Osteoblast (primary cell): ENCODE measurements at places on chromosomes 4 and X.

DNA sequence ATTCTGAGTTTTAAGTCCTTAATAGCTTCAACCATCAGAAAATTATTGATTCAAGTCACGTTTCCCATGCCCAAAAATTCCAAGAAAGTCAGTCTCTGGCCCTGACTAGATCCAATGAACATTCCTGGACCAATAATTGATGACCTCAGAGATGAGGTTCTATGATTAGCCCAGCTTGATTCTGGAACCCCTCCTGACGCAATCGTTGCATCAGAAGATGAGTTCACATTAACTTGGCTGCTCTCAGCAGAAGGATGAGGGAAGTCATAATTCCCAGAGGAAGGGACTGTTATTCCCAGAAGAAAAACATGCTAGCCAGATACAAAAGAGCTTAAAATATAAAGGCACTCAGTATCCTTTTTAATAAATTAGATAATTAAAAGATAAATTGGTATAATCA, 34.3 kb upstream of the CPEB2 start:
- H3K36me3 ChIP-seq: no peaks in the 10 kb centered on the region
- H3K27ac ChIP-seq: no peak overlapping the region
- H3K4me1 ChIP-seq: no peaks in the 10 kb centered on the region
- DNase-seq: no peak
- no peaks in the 10 kb centered on the region for H3K27me3 ChIP-seq

DNA sequence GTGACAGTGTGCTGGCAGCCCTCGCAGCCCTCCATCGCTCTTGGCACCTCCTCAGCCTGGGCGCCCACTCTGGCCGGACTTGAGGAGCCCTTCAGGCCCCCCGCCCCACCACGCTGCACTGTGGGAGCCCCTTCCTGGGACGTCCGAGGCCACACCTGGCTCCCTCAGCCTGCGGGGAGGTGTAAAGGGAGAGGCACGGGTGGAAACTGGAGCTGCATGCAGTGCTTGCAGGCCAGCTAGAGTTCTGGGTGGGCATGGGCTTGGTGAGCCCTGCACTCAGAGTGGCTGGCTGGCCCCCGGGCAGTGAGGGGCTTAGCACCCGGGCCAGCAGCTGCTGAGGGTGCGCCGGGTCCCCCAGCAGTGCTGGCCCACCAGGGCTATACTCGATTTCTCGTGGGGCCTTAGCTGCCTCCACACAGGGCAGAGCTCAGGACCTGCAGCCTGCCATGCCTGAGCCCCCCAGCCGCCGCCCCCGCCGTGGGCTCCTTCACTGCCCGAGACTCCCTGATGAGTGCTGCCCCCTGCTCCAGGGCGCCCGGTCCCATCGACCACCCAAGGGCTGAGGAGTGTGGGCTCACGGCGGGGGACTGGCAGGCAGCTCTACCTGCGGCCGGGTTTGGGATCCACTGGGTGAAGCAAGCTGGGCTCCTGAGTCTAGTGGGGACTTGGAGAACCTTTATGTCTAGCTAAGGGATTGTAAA, 1672.7 kb upstream of the PCDH7 start:
- H3K4me3 ChIP-seq: no peak overlapping the region
- DNase-seq: no peak
- no peaks in the 10 kb centered on the region for H3K27me3 ChIP-seq
- H3K36me3 ChIP-seq: no peaks in the 10 kb centered on the region
- no peaks in the 10 kb centered on the region for H3K4me1 ChIP-seq
- no peak overlapping the region for H3K27ac ChIP-seq

GRCh38 chr4:3071811-3072210, 2.5 kb downstream of the HTT-AS start:
- H3K4me3 ChIP-seq: no peak overlapping the region
- no peaks in the 10 kb centered on the region for H3K27me3 ChIP-seq
- peaks cover 15% of the 10 kb centered on the region for H3K4me1 ChIP-seq
- no peak for DNase-seq
- H3K27ac ChIP-seq: no peak overlapping the region

DNA sequence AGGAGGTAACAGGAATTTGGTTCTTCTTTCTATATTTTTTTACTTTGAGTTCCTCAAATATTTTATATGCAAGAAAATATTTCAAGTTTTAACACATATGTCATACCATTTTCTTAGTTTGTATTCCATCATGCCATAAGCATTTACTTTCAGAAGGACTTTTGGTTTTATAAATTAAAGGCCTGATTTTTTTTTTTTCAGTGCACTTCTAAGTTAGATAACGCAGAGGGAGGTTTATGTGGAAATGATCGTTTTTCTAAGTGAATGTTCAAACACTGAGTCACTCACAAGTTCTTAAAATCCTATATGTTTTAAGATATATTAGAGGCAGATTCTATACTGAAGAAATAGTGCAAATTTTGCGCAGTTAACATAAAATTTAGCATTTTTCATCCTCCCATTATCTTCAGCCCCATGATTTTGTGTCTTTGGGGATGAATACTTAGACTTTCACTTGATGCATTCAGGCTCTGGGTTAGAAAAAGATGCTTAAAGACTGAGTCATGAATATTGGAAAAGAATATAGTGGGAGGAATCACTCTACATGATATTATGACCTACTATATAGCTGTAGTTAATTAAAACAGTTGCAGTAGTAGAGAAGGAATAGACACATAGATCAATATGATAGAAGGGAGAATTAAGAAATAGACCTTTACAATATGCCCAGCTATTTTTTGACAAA, 54.9 kb downstream of the COL4A5 start:
- no peaks in the 10 kb centered on the region for H3K36me3 ChIP-seq
- no peaks in the 10 kb centered on the region for H3K4me1 ChIP-seq
- H3K27ac ChIP-seq: no peak overlapping the region
- peaks cover 8% of the 10 kb centered on the region for H3K27me3 ChIP-seq

GRCh38 chr4:165851256-165851655, 21.8 kb upstream of the TLL1 start:
- no peaks in the 10 kb centered on the region for H3K36me3 ChIP-seq
- DNase-seq: no peak
- no peak overlapping the region for H3K27ac ChIP-seq
- H3K4me3 ChIP-seq: no peak overlapping the region
- no peaks in the 10 kb centered on the region for H3K4me1 ChIP-seq

- H3K4me1 ChIP-seq: no peaks in the 10 kb centered on the region
- no peak overlapping the region for H3K27ac ChIP-seq
- no peak overlapping the region for H3K4me3 ChIP-seq
- no peaks in the 10 kb centered on the region for H3K36me3 ChIP-seq
- no peak for DNase-seq
Observed at GRCh38 chr4:74018116-74018515, 19.6 kb upstream of the CXCL5 start.

- peak; percentile 66 for DNase-seq
- no peaks in the 10 kb centered on the region for H3K27me3 ChIP-seq
- H3K4me3 ChIP-seq: no peak overlapping the region
- peaks cover 3% of the 10 kb centered on the region for H3K36me3 ChIP-seq
Observed at GRCh38 chr4:84878090-84878489, 88.4 kb downstream of the WDFY3 start.

DNA sequence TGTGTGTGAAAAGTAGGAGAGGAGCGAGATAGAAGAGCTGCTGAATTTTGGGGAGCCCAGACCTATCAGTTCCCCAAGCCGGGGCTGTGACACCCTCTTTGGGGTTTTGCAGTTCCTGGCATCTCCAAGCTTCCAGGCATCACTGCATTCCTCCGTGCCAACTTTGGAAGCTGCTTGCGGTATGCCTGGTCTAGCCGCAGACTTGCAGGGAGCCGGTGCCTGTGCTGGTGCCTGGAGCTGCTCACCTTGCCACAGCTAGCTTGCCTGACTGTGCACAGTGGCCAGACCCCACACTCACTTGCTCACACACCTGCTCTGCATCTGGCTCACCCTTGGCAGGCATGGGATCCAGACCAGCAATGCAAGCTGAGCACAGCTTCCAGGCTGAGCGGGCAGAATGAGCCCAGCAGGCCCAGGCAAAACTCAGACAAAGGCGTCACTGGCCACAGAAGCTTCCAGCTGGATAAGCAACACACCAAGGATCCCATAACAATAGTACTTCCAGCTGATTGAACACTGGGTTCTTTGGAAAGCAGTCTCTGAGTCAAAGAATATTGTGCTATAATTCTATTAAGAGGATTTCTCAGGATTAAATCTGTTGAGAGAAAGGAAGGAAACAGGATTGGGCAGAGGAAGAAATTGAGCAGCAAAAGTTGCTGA, 390.9 kb downstream of the TEX13C start:
- H3K27ac ChIP-seq: no peak overlapping the region
- H3K4me3 ChIP-seq: no peak overlapping the region
- H3K27me3 ChIP-seq: no peaks in the 10 kb centered on the region
- DNase-seq: no peak

DNA sequence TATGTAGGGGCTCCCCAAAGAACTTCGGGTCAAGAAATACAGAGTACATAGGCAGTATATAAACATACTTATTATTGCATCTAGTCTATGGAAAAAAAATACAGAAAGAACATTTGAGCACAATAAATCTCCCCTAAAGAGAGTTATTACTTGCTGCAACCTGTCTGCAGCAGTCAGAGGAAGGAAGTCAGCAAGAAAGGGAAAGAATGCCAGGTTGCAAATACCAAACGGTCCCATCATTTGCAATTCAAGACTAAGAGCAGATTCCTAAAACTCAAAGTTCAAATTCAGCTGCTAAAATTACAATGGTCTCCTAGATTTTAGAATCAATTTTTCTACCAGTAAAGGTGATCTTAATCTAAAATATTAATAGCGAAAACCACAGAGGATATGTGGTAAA, 236.2 kb upstream of the NUDT6 start:
- H3K27ac ChIP-seq: no peak overlapping the region
- H3K4me3 ChIP-seq: no peak overlapping the region
- no peaks in the 10 kb centered on the region for H3K4me1 ChIP-seq
- H3K36me3 ChIP-seq: no peaks in the 10 kb centered on the region
- H3K27me3 ChIP-seq: no peaks in the 10 kb centered on the region

- peaks cover 3% of the 10 kb centered on the region for H3K27me3 ChIP-seq
- no peak for DNase-seq
- H3K4me3 ChIP-seq: no peak overlapping the region
- no peaks in the 10 kb centered on the region for H3K4me1 ChIP-seq
- no peak overlapping the region for H3K27ac ChIP-seq
Observed at GRCh38 chrX:130049821-130050220, 60.5 kb downstream of the ELF4 start.

GRCh38 chr4:109728385-109728784, 1.5 kb downstream of the PLA2G12A start:
- peak overlapping the region; percentile 78 for H3K4me3 ChIP-seq
- no peaks in the 10 kb centered on the region for H3K36me3 ChIP-seq
- no peaks in the 10 kb centered on the region for H3K27me3 ChIP-seq
- peaks cover 16% of the 10 kb centered on the region for H3K4me1 ChIP-seq

- no peak for DNase-seq
- no peaks in the 10 kb centered on the region for H3K36me3 ChIP-seq
- no peak overlapping the region for H3K27ac ChIP-seq
- H3K4me3 ChIP-seq: no peak overlapping the region
Observed at GRCh38 chrX:109739625-109740432, 6.8 kb upstream of the ACSL4 start.

DNA sequence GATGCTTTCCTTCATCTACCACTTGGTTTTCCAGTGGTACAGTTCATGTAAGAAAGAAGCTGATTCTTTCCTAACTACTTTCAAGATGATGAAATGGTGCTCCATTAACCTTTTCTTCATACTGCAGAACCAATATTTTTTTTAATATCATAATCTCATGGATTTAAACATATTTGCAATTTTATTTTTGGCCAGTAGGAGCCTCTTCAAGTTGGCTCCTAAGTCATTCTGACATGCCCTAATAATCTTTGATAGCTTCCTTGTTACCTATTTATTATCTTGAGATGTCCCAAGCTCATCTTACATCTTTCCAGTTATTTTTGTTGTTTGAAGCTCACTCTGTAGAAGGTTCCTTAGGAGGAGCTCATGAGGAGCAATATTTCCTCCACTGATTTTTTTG, 170.2 kb downstream of the APBB2 start:
- no peaks in the 10 kb centered on the region for H3K27me3 ChIP-seq
- no peak for DNase-seq
- H3K4me1 ChIP-seq: no peaks in the 10 kb centered on the region
- no peak overlapping the region for H3K4me3 ChIP-seq
- no peak overlapping the region for H3K27ac ChIP-seq

- H3K27ac ChIP-seq: no peak overlapping the region
- DNase-seq: no peak
- H3K27me3 ChIP-seq: peaks cover 6% of the 10 kb centered on the region
Observed at GRCh38 chrX:46255046-46255445, 290.2 kb downstream of the ZNF674 start.

GRCh38 chr4:156686120-156686519, 285.5 kb downstream of the PDGFC start:
- H3K4me1 ChIP-seq: peaks cover 18% of the 10 kb centered on the region
- DNase-seq: peak; percentile 59
- H3K36me3 ChIP-seq: no peaks in the 10 kb centered on the region
- H3K27ac ChIP-seq: peak overlapping the region; percentile 56

- H3K27ac ChIP-seq: no peak overlapping the region
- no peaks in the 10 kb centered on the region for H3K27me3 ChIP-seq
- DNase-seq: no peak
Observed at GRCh38 chr4:77501240-77501639, 104.4 kb upstream of the CXCL13 start.

GRCh38 chr4:169286562-169287301, 16.0 kb upstream of the SH3RF1 start:
- no peak overlapping the region for H3K27ac ChIP-seq
- no peaks in the 10 kb centered on the region for H3K27me3 ChIP-seq
- no peak overlapping the region for H3K4me3 ChIP-seq
- peaks cover 36% of the 10 kb centered on the region for H3K4me1 ChIP-seq

- no peaks in the 10 kb centered on the region for H3K36me3 ChIP-seq
- H3K27me3 ChIP-seq: peaks cover 14% of the 10 kb centered on the region
Observed at GRCh38 chrX:105648732-105649131, 173.6 kb upstream of the NRK start.

DNA sequence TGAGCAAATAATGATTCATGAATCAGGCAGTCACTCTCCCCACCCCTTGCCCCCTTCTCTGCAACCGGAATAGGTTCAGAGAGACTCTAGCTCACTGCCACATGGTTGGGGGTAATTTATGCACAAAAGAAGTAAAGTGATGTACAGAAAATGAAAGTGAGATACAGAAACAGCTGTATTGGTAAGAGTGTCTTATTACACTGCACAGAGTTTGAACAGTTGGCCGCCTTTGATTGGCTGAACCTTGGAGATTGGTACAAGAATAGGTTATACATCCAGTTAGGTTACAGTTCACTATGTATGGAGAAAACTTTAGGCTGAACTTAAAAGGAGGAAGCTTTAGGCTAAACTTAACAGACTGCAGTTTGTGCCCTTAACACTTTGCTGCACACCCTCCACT, 34.6 kb upstream of the DIAPH2 start:
- DNase-seq: no peak
- no peak overlapping the region for H3K4me3 ChIP-seq
- no peaks in the 10 kb centered on the region for H3K36me3 ChIP-seq
- H3K27ac ChIP-seq: no peak overlapping the region
- H3K4me1 ChIP-seq: no peaks in the 10 kb centered on the region
- H3K27me3 ChIP-seq: no peaks in the 10 kb centered on the region

GRCh38 chr4:139191373-139191772, 14.4 kb upstream of the ELF2 start:
- H3K27me3 ChIP-seq: no peaks in the 10 kb centered on the region
- H3K36me3 ChIP-seq: no peaks in the 10 kb centered on the region
- H3K4me1 ChIP-seq: no peaks in the 10 kb centered on the region

- DNase-seq: no peak
- H3K36me3 ChIP-seq: no peaks in the 10 kb centered on the region
- no peak overlapping the region for H3K4me3 ChIP-seq
- H3K4me1 ChIP-seq: no peaks in the 10 kb centered on the region
- H3K27ac ChIP-seq: no peak overlapping the region
Observed at GRCh38 chr4:99436462-99436861, 1.3 kb upstream of the ADH7 start.

GRCh38 chrX:115563633-115564162, 2.7 kb downstream of the PLS3 start:
- peaks cover 10% of the 10 kb centered on the region for H3K4me1 ChIP-seq
- peak overlapping the region; percentile 81 for H3K4me3 ChIP-seq
- peaks cover 18% of the 10 kb centered on the region for H3K27me3 ChIP-seq
